ENCODE measurements at places on chromosomes 7 and 10.
A peak's percentile ranks its signal among the peaks of the same experiment; 100 is the strongest.

- no peak for DNase-seq
Measured at GRCh38 chr10:121974019-121974534, 940 bp downstream of the NSMCE4A start.

- peak; percentile 56 for DNase-seq
Measured at GRCh38 chr7:6571160-6571779, 6.0 kb upstream of the ZDHHC4 start.

DNA sequence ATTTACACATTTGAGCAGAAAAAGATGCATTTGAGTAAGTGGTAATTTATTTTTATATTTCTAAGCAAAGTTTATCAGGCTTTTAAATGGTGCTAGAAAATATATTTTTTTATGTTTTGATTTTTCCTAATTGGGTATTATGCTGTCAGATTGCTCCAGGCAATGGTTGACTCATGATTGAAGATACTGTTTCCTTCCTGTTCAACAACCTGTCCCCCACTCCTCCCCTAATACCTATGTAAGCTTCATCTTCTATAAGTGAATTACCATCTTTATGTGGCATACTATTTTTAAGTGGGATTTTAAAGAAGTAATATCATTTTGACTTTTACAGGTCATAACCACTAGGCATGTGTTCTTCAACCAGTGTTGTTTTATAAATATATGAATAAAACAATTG, 21.4 kb downstream of the TSPAN13 start:
- no peak for DNase-seq

DNA sequence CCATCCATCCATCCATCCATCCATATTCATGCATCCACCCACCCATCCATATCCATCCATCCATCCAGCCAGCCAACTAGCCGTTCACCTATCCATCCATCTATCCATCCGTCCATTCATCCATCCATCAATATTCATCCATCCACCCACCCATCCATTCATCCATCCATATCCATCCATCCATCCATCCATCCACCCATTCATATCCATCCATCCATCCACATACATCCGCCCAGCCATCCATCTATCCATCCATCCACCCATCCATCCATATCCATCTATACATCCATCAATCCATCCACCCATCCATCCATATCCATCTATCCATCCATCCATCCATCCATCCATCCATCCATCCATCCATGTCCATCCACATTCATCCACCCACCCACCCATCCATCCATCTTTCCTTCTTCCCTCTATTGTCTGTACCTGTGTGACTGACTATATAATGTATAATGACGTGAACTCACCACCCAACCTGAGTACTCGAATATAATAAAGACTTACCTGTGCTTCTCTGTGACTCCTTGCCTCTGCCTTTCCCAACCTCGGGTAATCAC, 2.5 kb downstream of the INMT start:
- no peak for DNase-seq

DNA sequence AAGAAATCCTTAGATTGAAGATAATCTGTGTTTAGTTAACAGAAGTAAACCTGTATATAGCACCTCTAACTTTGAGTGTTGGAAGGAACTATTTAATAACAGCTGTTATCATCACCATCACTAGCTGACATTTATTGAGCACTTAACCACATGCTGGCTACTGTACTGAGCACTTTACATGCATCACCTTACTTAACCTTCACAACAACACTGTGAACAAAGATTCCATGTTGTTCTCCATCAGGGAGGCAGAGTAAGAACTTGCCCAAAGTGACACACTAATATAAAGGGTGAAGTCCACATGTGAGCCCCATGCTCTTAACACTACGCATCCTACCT, 182.2 kb downstream of the ST7 start:
- no peak for DNase-seq

All from RPMI8226 (cell line).